Foreskin keratinocyte (primary cell): ENCODE measurements at places on chromosomes 6 and 20.
A peak's percentile ranks its signal among the peaks of the same experiment; 100 is the strongest.

- no peak for DNase-seq
Observed at GRCh38 chr6:159043947-159044346, 844 bp downstream of the TAGAP start.

DNA sequence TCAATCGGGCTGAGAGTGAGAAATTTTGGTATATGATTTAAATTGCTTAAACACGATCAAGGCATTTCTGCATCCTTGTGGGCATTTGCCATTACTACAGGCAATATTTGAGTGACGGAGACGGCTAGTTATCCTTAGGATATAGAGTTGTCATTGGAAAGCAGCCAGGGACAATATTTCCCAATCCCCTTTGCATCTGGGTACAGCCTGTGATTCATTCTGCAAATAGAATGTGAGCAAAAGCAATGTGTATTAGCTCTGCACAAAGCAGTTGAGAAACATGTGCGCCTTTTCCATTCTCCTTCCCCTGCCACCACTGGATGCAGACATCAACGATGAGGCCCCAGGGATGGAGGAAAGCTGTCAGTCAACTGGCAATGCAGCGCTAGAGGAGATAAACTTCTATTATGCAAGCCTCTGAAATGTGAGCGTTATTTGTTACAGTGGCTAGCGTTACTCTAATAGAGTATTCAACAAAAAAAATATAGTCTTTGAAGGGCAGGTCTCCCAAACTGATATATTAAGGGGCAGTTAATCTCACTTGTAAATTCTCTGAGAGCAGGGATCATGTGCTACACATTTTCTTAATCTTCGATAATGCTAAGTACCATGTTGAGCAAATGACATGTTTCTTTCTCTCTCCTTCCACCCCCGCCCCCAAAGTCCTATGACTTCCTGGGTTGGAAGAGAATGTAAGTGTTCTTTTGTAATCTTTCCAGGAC, 37.1 kb upstream of the NCOA3 start:
- peak; percentile 94 for DNase-seq

DNA sequence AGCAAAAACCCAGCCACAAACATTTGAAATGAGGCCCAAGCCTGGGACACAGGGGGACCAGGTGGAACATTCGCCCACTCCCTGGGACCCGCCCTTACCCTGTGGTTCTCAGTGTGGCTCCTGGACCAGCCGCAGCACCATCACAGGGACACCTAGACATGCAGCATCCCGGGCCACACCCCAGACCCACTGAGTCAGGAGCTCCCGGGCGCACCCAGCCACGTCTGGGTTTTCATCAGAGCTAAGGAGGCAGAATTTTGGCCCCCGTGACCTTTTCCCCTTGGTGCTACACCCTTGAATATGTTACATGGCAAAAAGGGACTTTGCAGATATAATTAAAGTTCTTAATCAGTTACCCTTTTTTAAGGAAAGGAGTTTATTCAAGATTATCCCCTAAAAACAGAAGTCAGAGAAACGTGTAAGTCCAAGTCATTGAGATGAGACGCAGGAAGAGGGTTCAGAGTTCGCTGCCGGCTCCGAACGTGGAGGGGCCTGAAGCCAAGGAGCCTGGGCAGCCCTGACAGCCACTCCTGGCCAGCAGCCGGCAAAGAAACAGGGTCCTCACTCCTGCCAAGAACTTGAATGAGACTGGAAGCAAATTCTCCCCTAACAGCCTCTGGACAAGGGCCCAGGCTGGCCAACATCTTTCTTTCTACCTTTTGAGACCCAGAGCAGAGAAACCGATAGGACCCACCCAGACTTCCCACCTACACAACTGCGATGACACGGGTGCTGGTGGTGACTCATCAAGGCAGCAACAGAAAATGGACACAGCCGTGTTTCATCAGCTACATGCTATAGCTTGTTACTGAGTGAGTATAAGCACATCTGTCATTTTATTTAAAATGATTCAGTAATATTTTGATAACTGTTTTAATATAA, 25.3 kb downstream of the BFSP1 start:
- DNase-seq = peak; percentile 91

DNA sequence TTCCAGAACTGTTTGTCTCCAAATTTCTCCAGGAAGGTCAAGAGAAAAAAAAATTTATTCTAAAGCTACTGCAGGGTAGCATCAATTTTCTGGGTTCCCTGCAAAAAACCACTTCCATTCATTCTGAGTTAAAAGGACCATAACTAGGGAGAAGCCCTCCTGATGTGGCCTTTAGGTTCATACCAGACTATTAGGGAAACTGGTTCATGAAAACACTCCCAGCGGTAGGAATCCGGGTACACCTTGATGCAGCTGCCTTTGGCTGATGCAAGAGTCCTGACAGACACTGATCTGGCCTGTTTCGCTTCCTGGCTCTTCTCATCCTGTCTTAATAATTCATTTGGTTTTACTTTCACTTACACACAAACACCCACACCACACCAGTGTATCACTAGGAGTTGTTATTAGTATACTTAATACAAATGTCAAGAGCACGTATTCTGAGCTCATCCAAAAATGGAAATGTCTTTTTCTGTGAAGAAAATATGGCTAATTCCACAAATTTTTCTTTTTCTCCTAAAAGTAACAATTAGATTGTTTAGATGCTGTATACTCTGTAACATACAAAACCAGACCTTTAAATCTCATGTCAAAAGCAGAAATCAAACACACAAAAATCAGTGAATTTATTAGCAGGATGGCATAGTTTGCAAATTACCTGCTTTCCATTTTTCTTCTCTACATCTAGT, 38.4 kb upstream of the ARHGAP18 start:
- peak; percentile 93 for DNase-seq

GRCh38 chr6:170264086-170264485, 26.8 kb downstream of the DLL1 start:
- DNase-seq = no peak

DNA sequence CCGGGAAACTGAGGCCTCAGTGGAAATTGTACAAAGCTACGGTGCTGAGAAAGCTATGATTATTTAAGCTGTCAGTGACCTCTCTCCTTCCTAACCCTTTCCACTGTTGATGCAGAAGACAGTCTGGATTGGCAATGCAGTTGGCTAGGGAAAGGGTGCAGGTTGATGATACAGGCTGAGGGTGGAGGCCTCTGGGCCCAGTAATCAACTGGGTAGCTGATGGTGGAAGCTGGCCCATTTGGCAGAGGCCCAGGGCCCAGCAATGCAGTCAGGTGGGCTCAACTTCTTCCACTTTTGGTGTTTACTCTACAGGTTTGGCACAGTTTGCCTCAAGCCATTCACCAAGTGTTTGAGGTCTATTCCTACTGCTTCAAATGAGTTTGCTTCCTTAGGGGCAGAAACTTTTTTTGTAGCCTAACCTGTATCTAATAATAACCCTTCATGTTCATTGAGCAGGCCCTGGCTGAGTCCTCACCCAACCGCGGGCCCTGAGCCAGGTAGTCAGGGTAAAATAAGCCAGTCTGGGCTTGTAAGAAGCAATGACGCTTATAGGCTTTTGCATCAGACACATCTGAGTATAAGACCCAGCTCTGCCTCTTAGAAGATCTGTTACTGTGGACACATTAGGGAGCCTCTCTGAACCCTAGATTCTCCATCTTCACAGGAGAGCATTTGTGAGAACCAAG, 12.1 kb downstream of the BCL2L1 start:
- DNase-seq = peak; percentile 97
